Activated naive CD8-positive, alpha-beta T cell treated with anti-CD3 and anti-CD28 coated beads for 36 hours (primary cell): ENCODE measurements at places on chromosomes 1 and 21.

- no peak for DNase-seq
Measured at GRCh38 chr1:2966449-2967328, 54.6 kb upstream of the ACTRT2 start.

GRCh38 chr1:24084050-24084449 is 27.9 kb downstream of the MYOM3 start:
- DNase-seq = no peak

DNA sequence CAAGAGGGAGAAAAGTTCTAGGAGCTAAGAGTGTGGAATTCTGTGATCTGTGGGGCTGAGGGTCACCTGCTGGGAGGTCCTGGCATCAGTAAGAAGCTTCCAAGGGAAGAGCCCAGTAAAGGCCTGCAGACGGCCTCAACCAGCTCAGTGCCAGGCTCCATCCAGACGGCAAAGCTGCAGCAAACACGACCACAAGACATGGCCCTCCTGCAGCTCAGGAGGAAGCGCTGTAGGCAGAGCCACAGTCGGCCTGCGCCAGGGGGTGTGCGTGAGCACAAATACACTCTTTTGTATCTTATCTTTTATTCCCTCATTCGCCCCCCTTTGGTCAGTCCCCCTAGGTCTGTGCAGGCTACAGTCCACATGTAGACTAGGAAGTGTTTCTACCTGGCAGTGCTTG is 13.4 kb downstream of the C1orf174 start:
- DNase-seq = no peak

DNA sequence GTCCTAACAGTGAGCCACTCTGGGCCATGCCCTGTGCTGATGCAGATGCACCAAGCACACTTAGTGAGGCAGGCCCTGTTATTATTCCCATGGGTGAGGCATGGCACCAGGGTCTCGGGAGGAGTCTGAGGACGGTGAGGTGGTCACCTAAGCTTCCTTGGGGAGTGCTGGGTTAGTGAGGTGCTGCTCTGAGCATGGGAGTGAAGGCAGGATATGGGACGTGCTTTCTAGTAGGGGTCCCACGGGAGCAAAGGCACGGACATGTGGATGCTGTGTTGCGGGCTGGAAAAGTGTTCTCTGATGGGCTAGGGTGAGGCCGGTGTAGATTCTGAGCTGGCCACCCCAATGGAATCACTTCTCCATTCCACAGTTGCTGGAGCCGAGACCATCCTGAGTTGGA is 77.5 kb upstream of the CSF3R start:
- no peak for DNase-seq

DNA sequence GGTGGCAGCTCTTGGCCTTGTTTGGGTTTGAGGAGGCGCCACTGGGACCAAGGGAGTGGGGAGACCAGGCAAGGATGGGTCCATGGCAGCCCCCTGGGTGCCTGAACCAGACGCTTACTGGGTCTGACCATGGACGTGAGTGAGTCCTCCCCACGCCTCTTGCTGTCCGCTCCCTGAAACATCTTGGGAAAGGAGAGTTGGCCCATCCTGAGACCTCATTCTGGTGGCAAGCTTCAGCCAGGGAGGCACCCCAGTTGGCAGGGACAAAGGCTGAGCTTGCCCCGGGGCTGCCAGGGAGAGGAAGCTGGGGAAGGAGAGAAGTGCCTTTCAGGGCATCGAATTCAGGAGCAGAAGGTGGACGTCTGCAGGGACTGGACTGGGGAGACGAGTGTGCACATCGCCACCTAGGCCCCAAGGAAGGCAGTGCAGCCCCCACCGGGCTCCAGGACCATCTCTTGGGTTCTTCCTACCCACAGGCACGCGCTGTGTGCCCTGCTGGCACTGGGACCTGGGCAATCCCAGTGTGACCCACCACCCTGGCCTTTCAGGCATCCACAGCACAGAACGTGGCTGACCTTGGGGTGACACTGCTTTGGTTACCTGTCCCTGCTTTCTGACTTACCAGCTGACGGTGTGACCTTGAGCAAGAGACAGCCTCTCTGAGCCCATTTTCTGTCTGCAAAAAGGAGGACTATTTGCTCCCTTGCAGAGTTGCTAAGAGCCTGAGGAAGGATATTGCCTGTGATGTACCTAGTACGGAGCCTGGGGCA is 132.9 kb upstream of the WNT4 start:
- DNase-seq = peak; percentile 35

GRCh38 chr1:110003747-110004428 is 19.3 kb downstream of the AHCYL1 start:
- peak; percentile 22 for DNase-seq

- no peak for DNase-seq
Measured at GRCh38 chr1:160226623-160227022, 21.4 kb downstream of the PEA15 start.

GRCh38 chr1:41317361-41317760 is 43.9 kb upstream of the FOXO6 start:
- no peak for DNase-seq

- DNase-seq = no peak
Measured at GRCh38 chr1:217027403-217028080, 304.3 kb upstream of the ESRRG start.

DNA sequence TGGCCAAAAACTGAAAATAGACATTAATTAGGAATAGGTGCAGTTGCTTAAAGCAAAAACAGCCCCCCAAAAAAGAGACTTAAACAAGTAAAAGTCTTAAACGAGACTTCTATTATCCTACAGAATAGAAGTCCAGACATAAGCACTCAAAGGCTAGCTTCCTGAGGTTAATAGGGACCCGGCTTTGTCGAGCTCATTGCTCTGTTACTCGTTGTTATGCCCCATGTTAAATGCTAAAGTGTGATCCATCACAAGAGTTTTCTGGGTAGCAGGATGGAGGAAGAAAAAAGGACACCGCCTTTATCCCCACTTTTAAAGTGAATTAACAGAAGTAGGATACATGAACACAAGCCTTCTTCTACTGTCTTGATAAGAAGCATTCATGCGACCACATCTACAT is 10.6 kb downstream of the CD1D start:
- DNase-seq = no peak

GRCh38 chr1:245888809-245889208 is 618.3 kb downstream of the SMYD3 start:
- DNase-seq = no peak

GRCh38 chr1:72280711-72281110 is 1.6 kb downstream of the NEGR1 start:
- no peak for DNase-seq

DNA sequence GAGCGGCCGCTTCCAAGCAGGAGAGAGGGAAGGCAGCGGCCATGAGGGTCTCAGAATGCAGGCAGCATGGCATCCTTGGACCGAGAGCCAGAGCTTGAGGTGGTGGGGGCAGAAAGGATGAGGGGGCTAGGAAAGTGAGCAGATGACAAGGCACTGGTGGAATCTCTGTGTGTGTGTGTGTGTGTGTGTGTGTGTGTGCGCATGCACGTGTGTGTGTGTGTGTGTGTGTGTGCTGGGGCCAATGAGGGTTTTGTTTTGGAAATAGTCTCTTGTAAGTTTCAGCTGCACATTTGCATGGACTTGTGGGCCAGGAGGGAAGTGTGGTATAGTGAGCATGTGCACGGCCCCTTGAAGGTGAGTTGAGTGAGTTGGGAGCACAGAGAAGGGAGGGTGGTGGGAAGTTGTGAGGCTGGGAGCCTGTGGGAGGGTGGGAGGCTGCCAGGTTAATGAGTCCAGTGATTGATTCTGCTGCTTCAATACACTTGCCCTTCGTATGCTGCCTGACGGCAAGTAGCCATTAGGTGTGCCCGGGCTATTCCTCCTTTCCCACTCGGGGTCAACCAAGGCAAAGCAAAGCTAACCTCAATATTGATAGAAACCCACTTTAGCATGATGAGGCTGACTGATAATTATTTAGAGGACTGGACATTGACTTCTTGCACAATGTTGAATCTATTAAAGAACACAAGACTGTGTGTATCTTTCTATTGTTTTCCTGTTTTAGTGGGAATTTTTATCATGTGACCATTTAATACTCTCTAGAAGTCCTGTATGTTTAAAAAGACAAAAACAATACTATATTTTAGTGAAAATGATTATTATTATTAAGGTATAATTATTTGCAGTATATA is 80.3 kb downstream of the PROX1 start:
- DNase-seq = no peak

GRCh38 chr21:31905503-31906451 is 33.0 kb downstream of the HUNK start:
- no peak for DNase-seq

DNA sequence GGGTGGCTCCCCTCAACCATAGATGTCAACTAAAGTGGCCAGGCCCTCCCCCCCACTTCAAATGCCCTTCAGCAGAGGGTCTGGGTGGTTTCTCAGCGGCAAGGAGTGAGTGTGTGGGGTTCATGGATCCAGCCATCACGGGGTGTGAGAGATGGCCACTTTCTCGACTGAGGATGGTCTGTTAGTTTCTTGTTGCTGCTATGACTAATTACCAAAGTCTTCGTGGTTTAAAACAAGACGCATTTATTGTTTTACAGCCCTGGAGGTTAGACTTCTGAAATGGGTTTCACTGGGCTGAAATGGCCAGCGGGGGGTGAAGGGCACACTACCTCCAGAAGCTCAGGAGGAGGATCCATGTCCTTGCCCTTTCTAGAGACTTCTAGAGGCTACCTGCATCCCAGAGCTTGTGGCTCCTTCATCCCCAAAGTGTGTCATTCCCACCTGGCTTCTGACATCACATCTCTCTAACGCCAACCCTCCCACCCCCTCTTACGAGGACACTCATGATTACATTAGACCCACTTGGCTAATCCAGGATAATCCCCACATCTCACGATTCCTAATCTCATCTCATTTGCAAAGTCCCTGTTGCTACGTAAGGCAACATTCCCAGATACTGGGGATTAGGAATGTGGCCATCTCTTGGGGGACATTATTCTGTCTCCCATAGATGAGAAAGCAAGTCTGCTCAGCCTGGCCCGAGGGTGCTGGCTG is 53.0 kb downstream of the EPHB2 start:
- no peak for DNase-seq

DNA sequence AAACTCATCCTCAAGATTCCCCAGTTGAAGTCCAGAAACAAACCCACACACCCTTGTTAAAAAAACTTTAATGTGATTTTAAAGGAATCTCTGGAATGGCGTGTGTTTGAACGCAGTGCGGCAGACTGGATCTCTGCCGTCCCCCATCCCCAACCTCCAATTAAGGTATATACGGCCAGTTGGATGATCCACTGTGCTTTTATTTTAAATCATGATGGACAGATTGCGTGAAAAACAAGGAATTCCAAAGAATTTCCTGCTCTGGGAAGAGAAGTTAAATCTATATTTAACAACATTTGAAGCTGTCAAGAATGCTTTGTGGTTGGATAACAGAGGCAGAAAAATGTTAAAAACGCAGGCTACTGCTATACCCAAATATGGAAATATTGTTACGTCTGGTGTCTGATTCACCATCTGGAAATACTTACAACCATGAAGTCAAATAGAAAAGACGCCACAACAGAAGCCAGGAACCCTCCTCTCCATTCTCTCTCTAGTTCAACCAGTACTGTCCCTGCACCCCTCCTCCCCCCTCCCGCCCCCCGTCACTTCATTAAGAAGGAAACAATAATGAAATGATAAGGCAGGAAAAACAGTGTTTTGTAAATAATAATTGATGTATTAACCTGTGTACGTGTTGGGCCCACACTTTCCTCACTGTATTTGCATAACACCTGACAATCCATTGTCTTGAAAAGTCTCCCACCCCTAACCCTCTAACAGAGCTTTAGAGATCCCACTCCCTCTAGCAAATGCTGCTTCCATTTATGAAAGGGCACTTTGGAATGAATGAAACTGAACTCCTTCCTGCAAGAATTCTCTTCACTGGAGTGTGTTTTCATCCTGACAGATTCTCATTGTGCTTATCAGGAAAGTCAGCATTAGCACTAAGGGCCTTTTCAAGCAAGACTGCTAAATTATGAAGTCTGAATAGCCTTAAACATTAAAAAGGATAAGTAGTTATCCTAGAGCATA is 2.0 kb upstream of the CCN1 start:
- DNase-seq = no peak

- no peak for DNase-seq
Measured at GRCh38 chr1:242651817-242652216, 127.3 kb upstream of the PLD5 start.
